ENCODE measurements at places on chromosomes 6 and 20.

DNA sequence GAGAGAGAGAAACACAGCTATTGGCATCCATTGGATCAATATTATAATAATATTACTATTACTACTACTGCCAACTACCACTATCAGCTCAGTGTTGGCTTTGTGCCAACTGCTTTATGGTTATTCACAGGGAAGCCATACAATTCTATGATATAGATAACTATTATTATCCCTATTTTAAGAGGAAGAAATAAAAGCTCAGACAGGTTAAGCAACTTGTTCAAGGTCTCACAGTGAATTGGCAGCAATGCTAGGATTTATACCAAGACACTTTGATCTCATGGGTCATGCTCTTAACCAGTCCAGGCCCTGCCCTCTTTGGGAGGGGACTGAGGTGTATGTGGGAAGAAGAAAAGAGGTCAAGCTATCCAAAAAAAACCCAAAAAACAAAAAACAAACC, 82.0 kb upstream of the TRAF3IP2 start:
- DNase-seq = no peak

GRCh38 chr6:154613137-154613676, 102.7 kb upstream of the CNKSR3 start:
- peak; percentile 50 for DNase-seq

DNA sequence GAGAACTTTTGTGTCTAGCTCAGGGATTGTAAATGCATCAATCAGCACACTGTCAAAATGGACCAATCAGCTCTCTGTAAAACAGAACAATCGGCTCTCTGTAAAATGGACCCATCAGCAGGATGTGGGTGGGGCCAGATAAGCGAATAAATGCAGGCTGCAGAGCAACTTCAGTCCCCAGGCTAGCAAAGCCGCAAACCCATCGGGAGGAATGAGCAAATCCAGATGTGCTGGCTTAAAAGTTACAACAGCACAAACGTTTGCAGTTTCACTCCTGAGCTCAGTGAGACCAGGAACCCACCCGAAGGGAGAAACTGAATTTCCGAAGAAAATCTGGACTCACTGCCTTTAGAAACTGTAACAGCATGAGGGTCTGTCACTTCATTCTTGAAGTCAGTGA, 21.9 kb upstream of the MBOAT1 start:
- DNase-seq = no peak

GRCh38 chr6:27176523-27177484, 70.7 kb upstream of the PRSS16 start:
- no peak for DNase-seq

GRCh38 chr6:88823998-88824397, 139.4 kb downstream of the RNGTT start:
- DNase-seq = no peak

GRCh38 chr6:47663462-47664216, 34.7 kb upstream of the ADGRF4 start:
- no peak for DNase-seq

DNA sequence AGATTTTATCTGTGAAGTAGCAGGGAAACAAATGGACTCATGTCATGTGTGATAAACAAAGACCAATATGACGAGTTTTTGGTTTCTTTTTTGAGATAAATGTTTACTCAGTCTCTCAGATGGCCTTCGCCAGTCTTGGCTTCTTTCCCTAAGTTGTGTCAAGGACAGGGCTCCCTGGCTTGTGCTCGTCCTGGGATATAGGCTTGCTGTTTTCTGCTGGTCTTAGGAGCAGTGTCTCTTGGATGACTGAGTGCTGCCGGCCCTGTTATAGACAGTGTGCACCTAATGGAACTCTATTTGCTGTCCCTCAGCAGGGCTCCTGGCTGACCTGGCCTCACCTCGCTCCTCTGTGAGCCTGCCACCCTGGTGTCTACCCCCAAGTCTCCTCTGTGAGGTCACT, 324.1 kb upstream of the SYNCRIP start:
- no peak for DNase-seq

DNA sequence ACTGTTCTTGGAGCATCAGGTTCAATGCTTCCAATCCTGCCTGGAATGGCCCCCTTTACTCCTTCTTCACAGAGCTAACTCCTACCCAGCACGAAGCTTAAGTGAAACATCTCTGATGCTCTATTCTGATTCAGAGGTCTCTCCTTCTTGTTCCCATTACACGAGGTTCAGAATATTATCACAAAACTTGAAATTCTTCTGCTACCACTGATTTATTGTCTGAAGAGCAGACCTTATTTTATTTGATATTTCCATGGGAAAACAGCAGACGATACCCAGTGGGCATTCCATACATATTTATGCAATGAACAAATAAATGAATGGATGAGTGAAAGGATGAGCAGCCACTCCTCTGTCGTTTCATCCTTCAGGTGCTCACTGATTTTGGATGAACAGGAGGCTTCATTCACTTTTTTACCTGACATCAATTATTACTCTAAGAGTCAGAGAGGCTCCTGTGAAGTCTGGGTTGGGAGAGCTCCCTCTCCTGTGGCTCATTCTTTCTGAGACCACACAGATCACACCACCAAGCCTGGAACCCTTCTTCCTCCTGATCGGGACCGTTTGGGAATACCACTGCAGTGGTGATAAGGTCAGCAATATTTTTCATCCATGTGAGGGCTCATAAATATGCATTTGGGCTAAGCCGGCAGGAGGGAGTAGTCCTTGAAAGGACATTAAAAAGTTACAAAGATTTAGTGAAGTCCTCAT, 25.8 kb downstream of the SMLR1 start:
- no peak for DNase-seq

DNA sequence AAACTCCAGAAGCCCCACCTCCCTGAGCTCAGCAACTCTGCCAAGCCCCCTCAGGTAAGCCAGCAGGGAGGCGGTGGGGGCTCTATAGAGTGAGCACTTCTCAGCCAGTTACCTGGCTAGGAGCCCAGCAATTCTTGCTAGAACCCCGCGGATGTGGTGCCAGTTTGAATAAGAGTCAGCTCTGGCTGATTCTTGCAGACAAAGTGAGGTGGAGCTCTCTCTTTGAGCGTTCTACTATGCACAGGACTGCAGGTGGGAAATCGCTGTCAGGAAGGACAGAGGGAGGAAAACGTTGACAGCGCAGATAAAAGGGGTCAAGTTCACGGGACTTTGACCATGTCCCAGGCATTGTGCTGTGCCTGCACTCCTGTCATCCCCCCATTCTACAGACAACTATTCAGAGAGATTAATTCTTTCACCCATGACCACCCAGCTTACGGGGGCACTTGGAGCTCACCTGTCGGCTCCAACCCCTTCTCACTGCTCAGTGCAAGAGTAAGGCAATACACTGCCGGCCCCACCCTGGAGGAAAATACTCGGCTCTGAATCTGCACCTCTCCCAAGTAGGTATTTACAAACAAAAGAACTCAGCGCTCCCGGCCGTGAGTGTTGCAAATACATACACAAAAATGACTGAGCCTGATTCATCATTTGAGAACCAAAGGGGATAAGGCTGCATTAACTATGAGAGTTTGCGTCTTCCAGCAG, 92.9 kb downstream of the ANKRD60 start:
- no peak for DNase-seq

DNA sequence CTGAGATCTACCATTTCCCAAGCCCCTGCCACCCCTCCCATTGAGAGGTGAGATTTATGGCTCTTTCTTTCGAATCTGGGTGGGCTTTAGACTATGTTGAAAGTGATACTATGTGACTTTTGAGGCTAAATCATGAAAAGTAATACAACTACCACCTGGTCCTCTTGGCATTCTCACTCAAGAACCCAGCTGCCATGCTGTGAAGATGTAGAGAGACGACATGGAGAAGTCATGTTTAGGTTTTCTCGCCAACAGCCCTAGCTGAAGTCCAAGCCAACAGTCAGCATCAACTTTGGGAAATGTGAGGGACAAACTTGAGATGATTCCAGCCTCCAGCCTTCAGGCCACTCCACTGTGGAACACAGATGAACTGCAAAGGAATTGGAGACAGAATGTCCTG, 108.7 kb downstream of the SCP2D1 start:
- no peak for DNase-seq

DNA sequence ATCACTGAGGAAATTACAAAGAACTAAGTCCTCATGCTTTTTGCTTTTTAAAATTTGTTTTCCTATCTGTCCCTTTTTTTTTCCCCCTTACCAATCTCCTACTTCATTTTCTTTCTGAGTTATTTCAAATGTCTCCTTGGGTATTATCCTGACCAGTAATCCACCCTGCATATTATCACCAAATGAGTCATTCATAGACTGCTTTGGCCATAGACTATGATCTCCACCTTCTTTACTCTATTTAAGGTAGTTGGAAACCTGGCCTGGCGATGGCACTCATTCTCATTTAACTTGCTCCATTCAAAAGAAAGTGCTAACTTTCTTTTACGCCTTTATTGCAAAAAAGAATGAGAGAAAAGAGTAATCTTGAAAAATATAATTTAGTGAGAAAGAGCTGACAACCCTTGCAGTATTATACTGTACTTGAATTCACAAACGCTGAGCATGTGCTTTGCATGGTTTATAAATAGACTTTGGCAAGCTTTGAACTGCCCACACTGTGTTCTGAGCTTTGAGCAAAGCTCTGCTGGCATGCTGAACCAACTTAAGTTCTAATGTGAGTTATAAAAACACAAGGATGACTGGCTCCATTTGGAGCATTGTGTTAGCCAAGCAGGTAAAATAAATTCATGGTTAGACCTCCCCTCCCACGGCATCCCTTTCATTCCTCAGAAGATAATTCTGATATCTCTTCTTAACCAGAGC, 198.9 kb downstream of the NKAIN2 start:
- DNase-seq = no peak

DNA sequence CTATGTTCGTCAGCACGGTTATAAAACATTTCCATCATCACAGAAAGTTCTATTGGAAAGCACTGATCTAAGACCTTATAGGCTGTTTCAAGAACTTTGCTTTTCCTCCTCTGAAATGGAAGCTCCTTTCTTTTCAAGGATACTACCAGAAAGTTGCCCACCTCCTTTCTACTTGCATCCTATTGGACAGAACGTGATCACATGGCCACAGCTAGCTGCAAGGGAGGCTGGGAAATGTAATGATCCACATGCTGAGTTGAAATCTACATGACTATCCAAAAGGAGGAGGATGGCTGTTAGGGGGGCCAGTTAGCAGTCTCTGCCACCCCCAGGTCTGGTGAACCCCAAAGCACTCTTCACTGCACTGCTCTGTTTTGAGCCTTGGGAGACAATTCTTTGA, 3.3 kb downstream of the SFTA2 start:
- DNase-seq = no peak

DNA sequence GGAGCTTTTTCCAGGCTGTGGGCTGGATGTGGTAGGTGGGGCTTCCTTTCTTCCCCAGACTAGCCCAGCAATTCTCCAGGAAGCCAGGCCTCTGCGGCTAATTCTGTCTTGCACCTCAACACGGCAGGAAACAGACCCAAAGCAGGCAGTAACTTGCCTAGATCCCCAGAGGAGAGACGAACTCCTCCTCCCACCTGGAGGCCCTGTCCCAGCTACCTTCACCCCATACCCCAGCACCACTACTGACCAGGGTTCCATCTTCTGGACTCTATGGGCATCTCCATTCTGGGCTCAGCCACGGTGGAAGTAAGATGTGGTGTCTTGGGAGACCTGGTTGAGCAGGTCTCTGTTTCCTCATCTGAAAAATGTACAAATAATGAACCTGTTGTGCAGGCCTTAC, 48.4 kb upstream of the ZNF337 start:
- no peak for DNase-seq

DNA sequence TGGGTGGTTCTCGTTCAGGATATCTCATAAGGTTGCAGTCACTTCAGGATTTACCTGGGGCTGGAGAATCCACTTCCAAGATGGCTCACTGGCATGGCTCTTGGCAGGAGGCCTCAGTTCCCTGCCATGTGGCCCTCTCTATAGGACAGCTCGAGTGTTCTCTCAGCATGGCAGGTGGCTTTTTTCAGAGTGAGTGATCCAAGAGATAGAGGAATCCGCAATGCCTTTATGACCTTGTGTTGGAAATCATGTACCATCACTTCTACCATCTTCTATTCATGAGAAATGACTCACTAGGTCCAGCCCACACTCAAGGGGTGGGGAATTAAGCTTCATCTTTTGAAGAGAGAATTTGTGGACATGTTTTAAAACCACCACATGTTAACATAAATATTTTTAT, 37.8 kb downstream of the PPP1R16B start:
- no peak for DNase-seq

DNA sequence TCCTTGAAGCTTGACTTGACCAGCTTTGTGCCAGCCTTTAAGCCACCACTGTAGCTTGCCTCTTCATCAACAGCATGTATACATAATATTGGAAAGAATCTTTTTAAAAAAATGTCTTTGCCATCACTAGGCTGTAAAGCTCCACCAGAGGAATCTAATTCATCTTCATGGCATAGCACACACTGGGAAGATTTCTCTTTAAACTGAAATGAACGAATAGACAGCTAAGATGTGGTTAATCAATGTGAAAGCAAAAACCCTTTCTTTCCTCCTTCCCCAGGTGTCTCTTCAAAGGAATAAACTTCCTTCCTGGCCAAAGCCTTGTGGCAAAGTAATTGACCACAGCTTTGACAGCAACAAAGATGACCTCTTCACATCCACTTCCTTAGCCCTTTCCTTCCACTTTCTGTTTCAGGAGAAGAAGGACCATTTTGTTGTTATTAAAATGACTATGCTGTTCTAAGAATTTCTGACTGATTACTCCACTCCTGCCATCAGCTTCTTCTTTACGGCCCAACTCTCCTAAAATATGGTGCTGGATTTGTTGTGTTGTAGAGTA, 428.7 kb upstream of the SOX4 start:
- DNase-seq = no peak

DNA sequence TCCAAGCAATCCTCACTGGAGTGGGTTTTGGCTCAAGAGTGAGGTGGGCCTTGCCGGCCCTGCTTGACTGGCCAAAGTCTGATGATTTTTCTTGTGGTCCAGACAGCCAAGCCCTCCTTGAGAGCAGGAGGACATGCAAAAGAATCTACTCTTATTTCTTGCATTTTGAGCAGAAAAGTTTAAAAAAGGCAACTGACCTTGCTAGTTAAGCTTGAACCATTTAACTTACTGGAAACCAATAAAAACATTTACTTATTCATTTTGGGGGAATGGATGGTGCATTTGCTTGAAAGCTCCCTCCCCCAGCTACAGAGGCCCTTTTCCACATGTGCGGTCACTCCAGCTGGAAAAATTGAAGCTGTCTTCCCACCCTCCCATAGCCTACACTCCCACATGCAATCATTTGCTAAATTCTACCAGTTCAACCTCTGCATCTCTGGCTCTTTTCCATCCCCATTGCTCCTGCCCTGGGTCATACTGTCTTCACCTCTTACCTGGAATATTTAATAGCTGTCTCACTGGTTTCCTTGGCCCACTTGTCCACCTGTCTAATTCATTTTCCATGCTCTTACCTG, 527.9 kb downstream of the DHX35 start:
- no peak for DNase-seq

- no peak for DNase-seq
Observed at GRCh38 chr6:28462401-28462800, 19.1 kb upstream of the ZSCAN23 start.

GRCh38 chr20:48897305-48898010, 24.1 kb upstream of the ARFGEF2 start:
- DNase-seq = peak; percentile 68

- no peak for DNase-seq
Observed at GRCh38 chr6:109327491-109327890, 54.8 kb downstream of the CD164 start.

Measured in BJ (cell line).